ENCODE measurements at places on chromosomes 2 and 18.

GRCh38 chr2:46177461-46178089 is 119.6 kb upstream of the EPAS1 start:
- DNase-seq = no peak

GRCh38 chr2:207141386-207141785 is 24.4 kb downstream of the KLF7 start:
- DNase-seq = no peak

DNA sequence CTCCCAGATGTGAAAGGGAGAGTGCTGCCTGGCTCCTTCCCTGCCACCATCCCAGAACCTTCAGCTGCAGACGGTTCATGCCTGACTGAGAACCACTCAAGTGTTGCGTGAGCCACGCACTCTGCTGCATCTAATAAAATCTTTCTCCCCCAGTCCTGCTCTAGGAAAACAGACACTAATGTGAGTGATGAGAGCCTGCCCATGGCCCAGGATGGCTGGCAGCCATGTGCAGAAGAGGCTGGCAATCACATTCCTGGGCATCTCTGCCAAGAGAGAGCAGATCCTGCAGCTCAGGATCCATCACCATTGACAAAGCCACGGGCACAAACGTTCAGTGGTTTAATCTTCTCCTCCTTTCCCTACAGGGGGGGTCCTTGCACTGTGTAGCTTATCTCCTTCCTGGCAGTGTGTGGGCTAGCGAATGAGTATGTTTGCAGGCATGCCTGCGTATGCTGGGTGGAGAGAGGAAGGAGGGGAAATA is 477.5 kb downstream of the SLC4A3 start:
- DNase-seq = peak; percentile 12

GRCh38 chr2:106995556-106995955 is 109.6 kb upstream of the ST6GAL2 start:
- DNase-seq = no peak

GRCh38 chr18:51157215-51157614 is 40.3 kb downstream of the MEX3C start:
- no peak for DNase-seq

Data from pons (tissue), 1 donor.